ENCODE measurements at places on chromosomes 13 and 19.
A peak's percentile ranks its signal among the peaks of the same experiment; 100 is the strongest.

GRCh38 chr13:51246418-51247277, 24.4 kb downstream of the FAM124A start:
- DNase-seq: peak; percentile 28

GRCh38 chr19:34172661-34173192, 423 bp downstream of the LSM14A start:
- DNase-seq: peak; percentile 50

DNA sequence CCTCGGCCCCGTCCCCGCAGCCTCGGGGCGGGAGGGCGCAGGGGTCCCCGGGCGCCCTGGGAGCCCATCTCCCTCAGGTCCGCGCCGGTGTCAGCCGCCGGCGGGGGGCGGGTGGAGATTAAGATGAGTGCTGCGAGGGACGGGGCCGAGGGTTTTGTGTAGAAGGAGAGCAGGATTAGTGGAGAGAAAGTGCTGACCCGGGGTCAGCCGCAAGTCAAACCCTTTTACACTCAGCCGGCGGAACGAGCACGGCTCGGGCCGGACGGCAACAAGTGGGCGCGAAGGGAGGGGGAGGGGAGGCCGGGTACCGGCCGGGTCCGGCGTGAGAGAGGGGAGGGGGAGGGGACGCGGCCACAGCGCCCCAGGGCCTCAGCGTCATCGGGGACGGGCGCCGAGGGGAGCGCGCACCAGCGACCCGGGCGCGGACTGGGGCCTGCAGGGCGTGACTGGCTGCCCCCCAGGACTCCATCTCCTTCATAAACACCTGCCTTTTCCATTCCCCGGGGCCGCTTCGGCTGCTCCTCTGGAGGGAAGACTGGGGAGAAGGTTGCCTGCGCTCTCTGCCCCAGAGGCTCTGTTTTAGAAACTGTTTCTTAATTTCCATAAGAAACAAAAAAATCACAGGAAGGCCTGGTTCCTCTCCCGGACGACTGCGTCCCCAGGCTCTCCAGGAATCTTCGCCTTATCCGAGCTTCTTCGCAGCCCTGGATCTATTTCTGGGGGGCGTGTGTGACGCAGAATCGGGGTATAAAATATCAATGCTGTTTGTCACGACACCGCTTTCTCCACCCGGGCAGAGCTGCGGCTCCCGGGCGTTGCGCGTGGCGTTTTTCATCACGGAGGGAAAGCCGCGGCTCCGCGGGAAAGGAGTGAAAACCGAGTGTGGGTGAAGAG, 6.5 kb downstream of the SOX1 start:
- DNase-seq: no peak

DNA sequence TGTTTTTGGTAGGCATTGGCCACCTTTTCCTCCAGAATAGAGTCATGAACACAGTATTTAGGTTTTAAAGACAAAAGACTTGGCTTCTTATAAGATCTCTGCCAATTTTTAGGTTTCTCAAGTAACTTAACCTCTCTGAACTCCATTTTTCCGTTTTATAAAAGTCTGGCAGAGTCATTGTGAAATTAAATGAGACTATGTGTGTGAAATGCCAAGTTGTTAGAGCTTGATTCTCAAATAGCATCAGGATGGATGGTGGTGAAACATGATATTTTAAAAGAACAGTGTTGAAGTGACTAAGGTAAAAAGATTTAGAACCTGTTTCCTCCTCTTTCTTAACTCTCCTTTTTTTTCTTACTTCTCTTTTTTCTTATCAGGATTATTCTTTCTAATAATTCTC, 617.7 kb upstream of the SLITRK1 start:
- no peak for DNase-seq

DNA sequence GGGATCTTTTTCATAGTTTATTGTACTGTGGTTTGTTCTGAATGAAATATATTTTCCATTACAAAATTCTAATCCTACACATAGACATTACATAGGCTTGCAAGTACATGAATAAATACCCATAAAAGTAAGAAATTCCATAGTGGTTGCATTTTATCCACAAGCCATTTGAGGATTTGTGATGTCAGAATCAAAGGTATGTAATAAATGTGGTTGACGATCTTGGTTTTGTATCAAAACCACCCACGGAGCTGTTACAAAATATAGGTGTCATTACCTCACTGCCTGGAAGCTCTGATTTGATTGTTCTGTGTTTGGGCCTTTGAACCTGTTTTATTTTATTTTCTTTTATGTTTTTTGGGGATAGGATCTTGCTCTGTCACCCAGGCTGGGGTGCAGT, 125.1 kb downstream of the NALCN start:
- no peak for DNase-seq

DNA sequence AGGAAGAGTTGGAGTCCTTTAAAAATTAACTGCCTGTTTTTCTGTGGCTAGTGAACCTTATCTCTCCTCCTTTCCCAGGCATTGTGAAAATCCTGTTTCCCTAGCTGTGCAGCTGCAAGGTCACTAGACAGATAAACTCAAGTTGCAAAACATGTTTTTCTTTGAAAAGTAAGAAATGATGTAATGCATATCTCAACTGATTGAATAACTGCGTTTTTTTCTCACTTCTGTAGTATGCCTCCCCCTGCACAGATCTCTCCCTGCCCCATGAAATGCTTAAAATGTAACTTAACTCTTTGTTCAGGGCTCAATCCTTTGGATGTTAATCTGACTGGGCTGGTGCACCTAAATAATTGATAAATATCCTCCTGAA, 27.7 kb upstream of the CYSLTR2 start:
- DNase-seq: no peak

DNA sequence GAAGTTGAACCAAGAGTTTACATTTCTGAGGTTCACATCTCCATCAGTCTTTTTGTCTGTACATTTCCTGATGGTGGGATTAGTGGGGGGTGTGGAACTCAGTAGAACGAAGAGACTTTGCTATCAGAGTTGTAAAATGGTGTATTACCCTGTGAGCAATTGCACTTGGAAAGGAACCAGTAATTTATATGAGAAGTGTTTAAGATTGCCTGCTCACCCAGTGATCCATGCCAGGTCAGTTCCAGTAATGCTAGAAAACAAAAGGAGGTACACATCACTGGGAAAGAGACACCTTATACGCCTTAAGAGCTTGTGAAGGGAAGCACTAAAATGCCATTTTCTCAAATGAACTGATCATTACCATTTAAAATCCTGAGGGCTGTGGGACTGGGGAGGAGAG, 7.5 kb upstream of the DACH1 start:
- no peak for DNase-seq

DNA sequence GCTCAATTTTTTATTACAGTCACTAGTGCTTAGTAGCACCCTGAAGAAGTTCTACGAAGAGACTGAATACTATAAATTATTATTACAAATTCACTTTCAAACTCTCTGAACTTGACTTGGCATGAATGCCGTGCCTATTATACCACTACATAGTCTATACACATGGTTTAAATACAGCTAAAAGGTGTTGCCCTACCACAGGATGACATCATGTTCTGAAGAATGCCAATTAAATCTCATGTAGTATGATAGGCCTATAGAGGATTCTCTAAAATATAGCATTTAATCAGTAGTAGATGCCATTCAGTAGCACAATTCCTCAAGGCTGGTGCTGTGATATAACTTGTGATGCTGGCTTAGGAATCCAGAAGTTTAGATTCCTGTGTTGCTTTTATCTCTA, 16.7 kb upstream of the POSTN start:
- DNase-seq: no peak

DNA sequence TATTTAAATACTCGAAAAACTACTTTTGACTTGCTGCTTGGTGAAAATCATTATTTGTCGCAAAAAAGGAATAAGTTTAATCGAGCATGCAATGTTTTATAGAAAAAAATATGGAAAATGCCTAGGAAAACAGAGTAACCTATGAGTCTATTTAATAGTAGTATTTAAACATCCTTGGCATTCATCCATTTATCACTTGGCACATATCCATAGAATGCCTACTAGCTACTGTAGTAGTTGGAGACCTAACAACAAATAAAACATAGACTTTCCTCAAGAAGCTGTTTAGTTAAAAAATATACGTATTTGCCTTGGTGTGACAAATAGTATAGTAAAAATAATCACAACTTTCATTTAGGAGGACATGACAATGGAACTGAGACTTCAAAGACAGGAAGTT, 302.1 kb downstream of the DIAPH3 start:
- DNase-seq: no peak

DNA sequence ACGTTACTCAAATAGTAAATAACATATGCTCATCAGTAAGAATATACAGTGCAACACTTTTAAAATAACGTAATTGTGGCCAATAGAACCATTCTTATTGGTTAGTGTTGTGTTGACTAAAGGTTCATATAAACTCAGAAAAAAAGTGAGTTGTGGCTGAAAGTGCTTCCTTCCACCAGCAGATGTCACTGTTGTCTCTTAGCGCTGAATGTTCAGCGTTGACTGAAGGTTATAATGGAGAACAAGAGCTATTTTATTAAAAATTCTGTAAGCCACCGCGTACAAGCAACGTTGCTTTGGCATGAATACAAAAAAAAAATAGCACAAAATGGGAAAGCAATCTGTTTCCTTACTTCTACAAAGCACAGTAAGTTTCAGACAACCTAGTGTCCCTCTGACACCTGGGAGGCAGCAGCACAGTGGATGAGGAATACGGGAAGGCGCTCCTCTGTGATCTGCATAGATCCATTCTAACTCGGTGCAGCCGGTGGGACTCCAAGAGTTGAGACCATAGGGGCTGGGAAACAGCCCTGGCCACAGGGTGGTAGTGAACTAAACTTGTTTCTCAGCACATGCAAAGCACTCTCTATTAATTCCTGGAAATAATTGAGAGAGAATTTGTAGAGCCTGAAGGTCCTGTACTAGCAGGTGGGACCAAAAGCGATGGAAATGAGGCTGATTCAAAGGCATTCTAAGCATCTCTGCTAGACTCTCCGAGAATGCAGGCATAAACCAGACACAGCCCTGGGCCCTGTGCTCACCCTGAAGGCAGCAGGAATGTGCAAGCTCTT, 23.9 kb upstream of the OXGR1 start:
- DNase-seq: peak; percentile 51

DNA sequence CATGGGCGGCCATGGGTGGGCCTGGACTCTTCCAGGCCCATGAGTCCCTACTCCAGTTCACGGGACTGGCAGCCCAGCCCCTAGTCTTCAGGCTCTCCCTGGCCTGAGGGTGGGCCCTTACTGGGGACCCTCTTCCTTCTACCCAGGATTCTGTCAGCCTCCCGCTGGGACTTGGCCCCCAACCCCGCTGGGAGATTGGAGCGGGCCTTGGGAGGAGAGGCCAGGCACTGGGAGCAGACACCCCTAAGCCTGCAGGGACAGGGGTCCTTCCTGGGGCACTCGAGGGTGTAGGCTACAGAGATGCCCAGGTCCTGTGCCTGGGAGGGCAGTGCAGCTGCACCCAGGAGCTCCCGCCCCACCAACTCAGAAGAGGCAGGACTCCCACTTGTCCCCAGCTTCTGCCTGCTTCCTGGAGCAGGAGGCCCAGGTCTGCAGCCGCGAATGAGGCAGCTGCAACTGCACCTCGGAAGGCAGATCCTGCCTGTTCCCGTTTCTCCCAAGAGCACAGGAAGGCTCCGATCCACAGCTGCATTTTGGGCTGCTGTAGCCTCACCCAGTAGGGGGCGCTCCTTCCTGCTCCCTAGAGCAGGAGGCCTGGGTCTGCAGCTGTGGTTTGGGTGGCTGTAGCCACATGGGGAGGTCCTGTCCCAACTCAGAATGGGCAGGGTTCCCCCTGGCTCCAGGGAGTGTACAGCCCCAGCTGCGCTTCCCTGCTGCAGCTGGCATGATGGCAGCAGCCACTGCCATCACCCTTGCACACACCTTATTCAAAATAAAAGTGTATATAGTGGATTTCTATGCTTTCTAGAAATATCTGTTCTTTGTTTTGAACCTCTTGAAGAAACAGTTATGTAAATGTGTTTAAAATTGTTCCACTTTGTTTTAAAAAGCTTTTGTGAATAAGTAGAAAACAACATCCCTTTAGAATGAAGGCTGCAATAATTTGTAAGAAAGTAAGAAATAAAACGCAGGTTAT, 46.8 kb downstream of the TEX26 start:
- DNase-seq: peak; percentile 28

GRCh38 chr19:33953023-33953422, 156.4 kb downstream of the KCTD15 start:
- no peak for DNase-seq

- DNase-seq: no peak
These were observed 214.4 kb upstream of the ZNF507 start for GRCh38 chr19:32131005-32131404.

DNA sequence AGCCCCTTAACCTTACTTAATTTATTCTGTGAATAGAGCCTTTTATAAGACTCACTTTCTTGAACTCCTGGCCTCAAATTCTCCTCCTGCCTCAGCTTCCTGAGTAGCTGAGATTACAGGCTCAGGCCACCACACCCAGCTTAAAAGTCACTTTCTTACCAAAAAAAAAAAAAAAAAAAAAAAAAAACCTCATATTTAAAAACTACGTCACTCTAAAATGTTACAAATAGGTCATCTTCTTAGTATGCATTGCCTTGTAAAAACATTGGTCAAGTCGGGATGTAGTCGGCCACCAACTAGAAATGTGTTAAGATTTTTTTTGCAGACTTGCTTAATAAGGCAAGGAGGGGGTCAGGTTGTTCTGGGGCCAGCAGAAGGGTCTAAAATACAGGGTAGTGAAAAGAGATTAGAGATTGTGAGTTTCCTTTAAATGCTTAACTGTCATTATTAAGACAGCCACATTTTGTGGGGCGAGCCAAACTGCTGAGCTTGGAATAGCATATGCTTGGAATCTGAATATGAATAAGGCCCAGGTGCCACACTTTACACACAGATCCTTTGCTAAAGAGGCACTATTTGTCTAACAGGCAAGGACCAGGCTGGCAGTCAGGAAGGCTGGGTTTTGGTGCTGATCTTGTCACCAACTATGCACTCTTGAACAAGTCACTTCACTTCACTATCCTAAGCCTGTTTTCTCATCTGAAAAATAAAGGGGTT, 16.5 kb upstream of the IL17D start:
- DNase-seq: no peak

DNA sequence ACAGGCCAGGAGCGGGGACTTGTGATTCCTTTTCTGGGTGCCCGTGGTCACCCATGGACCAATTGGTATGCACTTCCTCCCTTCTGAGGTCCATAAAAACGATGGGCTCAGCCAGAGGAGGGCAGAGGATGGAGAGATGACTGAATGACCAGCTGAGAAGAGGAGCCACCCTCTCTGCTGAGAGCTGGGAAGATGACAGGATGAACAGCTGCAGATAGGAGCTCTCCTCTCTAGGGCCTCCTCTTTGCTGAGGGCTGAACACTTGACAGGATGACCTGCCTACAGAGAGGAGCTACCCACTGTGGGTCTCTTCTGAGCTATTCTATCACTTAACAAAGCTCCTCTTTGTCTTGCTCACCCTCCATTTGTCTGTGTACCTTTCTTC, 4.1 kb downstream of the IGFL4 start:
- no peak for DNase-seq

- no peak for DNase-seq
These were observed 13.1 kb downstream of the NOP53 start for GRCh38 chr19:47758443-47758804.

GRCh38 chr13:61255040-61255796, 160.4 kb downstream of the PCDH20 start:
- no peak for DNase-seq
